Stimulated activated CD8-positive, alpha-beta memory T cell treated with anti-CD3 and anti-CD28 coated beads, Interleukin-7, amount 100 ng/mL, for 24 hours (primary cell): ENCODE measurements at places on chromosomes 3 and 15.

- no peak for DNase-seq
Observed at GRCh38 chr3:187361835-187362234, 6.3 kb upstream of the RTP4 start.

- DNase-seq: no peak
Observed at GRCh38 chr3:134652886-134653630, 2.2 kb upstream of the KY start.

GRCh38 chr15:58962662-58963565, 24.5 kb upstream of the RNF111 start:
- DNase-seq: no peak

GRCh38 chr3:60932643-60933042, 318.6 kb downstream of the FHIT start:
- DNase-seq: no peak

DNA sequence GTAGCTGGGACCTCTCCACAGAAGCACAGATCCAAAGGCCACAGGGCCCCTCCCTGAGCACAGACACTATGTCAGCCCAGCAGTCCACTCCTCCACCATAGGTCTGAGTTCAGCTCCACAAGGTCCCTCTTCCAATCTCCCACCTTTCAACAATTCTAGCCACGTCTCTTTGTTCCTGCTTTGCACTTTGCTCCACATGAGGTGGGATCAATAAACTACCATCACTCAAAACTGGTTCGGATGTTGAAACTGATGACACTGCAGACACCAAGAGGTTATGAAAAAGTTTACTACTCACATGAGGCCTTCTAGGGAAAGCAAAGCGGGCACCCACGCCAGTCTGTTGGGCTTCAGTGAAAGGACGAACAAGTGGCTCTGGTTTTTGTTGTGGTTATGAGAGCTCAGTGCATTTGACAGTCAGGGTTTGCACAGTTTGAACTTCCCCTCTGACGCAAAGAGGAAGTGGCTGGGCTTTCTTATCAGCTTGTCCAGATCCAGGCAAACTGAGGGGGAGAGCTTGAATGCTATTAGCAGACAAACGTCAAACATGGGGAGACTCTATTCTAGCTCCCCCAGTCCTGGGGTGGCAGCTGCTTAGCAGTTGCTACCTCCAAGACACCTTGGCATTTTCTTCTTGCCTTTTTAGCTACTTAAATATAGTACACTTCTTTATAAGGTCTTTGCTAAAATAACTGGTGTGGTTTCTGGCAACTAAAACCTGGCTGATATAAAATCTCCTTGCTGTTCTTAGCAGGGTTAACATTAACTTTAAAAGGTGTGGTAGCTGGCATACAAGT, 37.8 kb downstream of the ZNF445 start:
- peak; percentile 26 for DNase-seq

DNA sequence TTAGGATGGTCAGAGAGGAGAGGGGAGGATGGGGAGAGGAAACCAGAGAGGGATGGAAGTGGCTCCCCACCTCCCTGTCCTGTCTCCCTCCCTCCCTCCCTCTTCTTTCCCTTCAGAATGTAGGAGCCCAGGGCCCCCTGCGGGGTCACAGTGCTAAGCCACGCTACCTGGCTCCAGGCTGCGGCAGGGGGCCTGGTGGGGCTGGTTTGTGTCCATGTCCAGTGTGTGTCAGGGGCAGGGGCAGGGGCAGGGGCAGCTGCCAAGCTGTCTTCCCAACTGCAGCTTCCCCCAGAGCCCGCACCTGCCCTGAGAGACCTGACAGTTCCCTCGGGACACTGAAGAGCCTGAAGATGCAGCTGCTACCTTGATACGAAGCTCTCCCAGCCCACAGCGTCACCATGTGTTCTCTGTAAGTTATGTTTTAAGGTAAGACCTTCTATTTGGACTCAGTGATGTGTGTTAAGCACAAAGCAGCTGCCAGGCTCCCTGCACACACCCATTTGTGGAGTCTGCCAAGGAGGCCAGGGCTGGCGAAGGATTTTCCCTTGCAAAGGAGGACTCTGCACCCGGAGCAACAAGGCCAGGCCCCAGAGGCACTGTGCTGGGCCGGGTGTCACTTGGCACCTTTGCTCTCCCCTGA, 121.8 kb upstream of the SMAD3 start:
- no peak for DNase-seq

GRCh38 chr3:99499235-99500158, 138.9 kb upstream of the COL8A1 start:
- DNase-seq: no peak

DNA sequence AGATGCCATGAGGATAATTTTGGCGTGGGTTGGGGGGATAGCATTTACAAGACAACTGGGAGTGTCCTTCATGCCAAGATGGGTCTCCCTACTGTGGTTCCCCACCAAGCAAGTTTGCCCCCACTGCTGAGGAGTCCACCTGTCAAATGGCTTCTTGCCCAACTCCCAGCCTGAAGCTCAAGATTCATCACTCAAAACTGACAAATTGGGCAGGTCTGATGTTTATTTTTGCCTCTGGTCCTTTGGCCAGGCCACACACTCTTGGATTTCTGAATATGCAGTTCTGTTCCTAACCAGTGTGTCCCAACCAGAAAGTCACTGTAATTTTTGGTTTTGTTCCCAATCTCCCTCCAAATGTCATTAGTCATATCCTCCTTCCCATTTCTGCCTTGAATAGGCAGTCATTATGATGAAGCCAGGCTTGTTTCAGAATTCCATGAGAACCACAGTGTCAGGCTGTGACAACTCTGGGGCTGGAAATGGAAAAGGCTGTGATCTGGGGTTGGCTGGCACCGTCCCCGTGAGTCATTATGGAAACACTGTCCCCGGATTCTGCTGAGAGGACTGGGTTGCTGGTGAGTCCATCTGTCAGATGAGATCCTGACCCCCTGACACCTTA, 29.3 kb upstream of the MEF2A start:
- no peak for DNase-seq

DNA sequence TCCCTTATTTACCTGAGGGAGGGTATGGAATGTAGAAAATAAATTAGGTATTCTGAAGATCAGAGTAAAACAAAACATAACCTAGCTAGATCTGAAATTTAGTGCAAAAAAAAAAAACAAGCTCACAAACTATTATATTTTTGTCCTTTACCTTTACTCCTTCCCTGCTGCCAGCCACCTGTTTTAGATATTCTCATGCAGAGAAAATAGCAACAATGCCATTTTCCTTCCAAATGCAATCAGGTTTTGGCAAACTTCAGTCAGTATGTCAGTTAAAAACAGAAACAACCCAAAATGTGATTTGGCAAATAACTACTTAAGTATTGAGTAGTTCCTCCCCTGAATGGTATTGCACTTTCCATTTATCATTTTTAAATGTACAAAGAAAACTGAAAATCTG, 35.8 kb downstream of the PEAK1 start:
- no peak for DNase-seq

GRCh38 chr3:127120851-127121647, 71.9 kb upstream of the PRR23E start:
- no peak for DNase-seq
